Stimulated activated CD4-positive, alpha-beta T cell treated with anti-CD3 and anti-CD28 coated beads, TNF-alpha, amount 100 ng/mL, for 24 hours (primary cell): ENCODE measurements at places on chromosomes 6 and 20.
A peak's percentile ranks its signal among the peaks of the same experiment; 100 is the strongest.

DNA sequence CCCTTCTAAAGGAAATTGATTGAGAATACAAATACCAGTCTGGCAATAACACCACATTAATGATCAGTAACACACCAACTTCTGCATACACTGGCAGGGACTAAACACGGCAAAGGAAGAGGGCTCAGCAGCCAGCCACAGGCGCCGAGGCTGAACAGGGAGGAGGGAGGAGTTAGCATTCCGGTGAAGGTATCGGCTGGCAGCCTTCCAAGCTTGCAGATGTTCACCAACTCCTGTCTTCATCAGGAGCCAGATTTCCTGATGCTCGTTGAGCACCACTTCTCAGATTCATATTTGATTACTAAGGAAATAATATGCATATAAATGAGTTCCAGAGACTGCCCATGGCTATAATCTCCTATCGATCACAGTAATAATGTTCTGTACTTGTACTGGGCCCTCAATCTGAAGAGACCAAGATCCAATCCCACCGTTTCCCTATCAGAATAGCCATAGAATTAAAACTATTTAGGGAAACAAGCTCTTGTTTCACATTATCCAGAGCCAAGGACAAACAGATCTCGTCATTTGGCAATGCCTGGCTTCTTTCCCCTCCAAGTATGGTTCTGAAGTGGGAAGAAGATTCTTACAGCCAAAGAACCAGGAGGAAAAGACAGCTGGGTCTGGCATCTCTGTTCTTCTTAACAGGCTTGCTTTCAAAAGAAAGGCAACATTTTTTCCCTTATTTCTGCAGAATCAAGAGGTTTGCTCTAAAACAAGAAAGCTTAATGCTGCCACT is 42.2 kb downstream of the GFOD1 start:
- no peak for DNase-seq

DNA sequence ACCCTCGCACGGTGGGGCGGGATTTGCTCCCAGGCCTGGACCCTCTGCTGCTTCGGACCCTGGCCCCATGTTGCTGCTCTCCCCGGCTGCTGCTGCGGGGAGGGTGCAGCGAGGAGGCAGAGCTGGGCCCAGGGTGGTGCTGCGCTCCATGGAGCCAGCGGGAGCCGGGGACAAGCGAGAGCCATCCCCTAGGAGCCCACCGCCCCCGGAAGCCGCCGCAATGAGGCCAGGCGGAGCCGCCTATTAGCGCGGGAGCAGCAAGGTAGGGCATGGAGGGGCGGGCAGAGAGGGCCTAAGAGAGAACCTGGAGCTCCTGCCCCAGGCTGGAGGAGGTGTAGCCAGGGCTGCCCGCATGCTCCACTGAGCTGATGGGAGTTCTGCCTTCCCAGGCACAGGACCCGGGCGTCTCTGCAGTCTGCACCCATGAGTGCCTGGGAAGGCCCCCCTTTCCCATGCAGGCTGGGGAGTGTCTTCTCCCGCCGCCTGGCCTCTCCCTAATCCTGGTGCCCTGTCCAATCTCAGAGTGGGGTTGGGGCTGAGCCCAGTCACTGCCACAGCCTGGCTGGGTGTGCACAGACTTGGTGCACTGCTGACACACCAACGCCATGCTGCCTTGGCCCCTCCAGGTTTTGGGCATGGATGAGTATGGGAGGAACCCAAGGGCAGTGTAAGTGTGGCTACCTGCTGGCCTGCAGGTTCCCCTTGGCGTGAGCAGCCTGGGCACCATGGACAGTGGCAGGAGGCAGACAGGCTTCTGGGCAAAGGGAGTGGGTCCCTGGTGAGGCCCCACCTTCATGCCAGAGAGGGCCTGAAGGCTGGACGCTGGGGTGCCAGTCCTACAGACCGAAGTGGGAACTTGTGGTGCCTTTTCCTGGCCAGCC is 360.6 kb upstream of the MAP3K7 start:
- no peak for DNase-seq

GRCh38 chr6:109513571-109514071 is 30.6 kb upstream of the ZBTB24 start:
- DNase-seq = no peak

DNA sequence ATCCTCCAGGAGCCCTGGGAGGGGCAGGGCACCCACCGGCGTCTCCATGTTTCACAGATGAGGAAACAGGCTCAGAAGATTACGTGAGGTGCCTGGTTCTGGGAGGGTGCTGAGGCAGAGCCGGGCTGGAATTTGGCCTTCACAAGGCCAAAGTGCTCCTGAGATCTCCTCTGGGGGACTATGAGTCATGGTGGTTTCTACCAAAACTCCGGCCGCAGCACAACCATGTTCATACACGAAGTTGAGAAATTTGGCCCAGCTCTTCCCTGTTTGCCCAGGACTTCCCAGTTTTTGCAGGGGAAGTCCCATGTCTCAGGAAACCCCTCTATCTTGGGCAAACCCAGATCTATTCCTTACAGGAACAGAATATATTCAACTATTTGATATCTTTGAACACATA is 172.9 kb upstream of the CDYL start:
- no peak for DNase-seq

DNA sequence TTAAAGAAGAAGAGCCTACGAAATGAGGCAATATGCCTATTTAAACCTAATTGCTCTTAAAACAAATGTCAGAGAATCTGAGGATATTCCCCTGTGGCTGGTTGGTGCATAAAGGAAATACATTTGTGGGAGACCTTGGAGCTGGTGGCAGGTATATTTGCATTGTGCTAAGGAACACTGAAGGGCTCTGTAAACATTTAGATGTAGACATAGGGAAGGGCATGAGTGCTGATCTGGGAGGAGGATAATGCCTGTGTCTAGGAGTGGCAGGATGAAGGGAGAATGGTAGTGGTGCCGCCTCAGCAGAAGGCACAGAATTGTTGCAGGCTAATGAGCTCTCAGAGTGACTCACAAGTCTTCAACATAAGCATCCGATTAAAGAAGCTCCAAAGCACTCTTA is 85.8 kb downstream of the CD164 start:
- DNase-seq = no peak

DNA sequence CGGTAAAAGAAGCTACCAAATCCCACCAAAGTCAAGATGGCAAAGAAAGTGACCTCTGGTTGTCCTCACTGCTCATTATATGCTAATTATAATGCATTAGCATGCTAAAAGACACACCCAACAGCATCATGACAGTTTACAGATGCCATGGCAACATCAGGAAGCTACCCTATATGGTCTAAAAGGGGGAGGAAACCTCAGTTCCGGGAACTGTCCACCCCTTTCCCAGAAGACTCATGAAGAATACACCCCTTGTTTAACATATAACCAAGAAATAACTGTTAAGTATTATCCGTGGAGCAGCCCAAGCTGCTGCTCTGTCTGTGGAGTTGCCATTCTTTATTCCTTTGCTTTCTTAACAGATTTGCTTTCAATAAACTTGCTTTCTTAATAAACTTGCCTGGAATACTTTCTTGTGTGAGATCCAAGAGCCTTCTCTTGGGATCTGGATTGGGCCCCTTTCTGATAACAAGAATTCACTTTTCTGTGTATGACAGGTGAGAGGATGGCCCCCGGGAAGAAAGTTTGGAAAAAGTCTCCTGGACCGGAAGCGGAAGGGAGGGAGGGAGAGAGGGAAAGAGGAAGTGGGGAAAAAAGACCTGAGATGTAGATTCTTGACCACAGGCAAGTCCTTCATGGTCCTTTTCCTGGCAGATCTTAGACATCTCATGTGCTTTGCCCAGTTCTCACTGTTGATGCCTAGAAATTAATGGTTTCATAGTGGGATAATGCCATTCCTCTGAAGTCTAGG is 146.7 kb upstream of the ID4 start:
- DNase-seq = no peak

- DNase-seq = no peak
Measured at GRCh38 chr6:20559924-20560551, 25.8 kb downstream of the CDKAL1 start.

GRCh38 chr6:33412140-33413009 is 1.6 kb downstream of the PHF1 start:
- DNase-seq = no peak

GRCh38 chr20:60937585-60937984 is 314.5 kb upstream of the CDH4 start:
- no peak for DNase-seq

DNA sequence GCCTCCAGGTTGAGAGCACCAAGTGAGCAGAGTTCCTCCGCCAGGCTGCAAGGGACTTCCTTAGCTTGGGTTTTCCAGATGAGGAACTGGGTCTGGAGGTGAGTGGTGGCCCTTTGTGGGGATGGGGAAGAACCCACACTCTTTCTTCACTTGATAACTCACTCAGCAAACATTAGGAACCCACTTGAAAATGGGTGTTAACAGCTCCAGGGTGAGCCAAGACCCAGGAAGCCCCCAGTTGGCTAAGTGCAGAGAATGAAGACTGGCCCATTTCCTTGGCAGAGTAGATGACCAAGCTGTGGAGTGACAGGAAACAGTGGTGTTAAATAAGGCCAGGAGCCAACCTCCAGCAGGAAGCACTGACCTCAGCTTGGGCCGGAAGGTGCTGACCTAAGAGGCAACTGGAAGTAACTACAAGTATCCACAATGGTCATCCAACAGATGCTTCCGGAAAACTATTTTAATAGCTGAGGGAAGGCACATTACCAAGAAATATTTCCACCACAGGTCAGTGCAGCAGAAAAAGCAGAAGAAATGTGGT is 22.7 kb downstream of the MRPL14 start:
- DNase-seq = no peak

- no peak for DNase-seq
Measured at GRCh38 chr6:45655745-45656476, 278.2 kb upstream of the SUPT3H start.

DNA sequence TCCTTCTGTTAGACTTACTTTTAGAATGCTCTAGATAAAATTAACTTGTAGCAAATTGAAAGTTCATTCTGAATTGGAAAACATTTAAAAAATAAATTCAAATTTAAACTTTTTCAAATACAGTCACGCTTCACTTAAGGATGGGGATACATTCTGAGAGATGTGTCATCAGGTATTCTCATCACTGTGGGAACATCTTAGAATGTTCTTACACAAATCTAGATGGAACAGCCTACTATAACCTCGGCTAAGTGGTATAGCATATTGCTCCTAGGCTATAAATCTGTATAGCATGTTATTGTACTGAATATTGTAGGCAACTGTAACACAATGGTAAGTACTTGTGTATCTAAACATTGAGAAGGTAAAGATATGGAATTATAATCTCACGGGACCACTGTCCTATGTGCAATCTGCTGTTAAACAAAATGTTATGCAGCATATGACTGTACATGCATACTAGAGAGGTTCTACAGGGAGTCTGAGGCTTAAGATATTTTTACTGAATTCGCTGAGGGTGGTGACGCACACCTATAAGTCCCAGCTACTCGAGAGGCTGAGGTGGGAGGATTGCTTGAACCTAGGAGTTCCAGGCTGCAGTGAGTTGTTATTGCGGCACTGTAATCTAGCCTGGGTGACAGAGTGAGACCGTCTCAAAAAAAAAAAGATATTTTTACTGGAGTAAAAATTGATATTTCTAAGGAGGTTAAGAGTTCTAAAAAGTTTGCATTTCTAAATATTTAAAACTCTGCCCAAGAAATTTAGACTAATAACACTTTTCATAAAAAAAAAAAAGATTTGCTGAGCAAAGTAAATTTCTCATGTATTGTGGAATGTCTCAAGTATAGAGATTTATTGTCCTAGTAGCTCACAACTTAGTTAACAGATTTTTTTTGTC is 87.3 kb upstream of the TULP1 start:
- no peak for DNase-seq

DNA sequence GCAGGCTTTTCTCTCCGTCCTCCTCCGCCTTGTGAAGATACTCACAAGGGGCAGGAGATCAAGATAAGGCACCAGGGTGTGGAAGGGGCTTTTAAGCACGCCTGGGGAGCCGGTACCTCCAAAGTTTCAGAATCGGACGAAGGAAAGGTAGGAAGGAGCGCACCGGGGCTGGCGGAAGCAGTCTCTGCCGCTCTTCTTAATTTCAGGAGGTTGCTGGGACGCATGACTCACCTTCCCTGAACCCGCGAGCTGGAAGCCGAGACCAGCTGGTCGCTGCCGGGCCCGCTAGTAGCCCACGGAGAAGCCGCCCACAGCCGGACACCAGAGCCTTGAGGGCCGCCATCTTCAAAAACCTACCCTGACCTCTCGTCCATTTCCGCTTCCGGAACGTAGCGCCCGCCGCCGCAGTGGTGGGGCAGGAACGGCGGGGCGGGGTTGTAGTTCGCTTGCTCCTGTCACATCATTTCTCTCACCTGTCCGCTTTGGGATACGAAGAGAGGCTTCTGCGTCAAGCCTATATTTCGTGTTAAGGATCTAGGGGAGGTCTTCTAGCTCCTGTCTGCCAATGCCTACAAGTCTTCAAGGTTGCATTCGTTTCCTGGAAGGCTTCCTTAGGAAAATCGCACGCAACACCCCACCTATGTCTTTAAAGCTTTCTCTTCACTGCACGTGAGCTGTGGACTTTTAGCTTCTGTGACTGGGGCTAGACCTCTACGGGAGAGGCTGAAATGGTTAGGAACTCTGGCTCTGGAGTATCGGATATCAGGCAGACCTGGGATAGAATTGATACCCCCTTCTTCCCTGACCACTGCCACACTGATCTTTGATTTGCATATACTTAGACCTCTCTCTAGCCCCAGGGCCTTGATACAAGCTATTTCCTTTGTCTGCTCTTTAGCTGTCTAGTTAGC is at the start of gene MRPS18A:
TSS of gene MRPS18A (minus strand) at position 355 of the 911 bp plus-strand sequence. CDS start at position 343, 12 bp downstream.
- peak; percentile 65 for DNase-seq

- DNase-seq = no peak
Measured at GRCh38 chr6:106069478-106069877, 16.7 kb upstream of the PRDM1 start.

DNA sequence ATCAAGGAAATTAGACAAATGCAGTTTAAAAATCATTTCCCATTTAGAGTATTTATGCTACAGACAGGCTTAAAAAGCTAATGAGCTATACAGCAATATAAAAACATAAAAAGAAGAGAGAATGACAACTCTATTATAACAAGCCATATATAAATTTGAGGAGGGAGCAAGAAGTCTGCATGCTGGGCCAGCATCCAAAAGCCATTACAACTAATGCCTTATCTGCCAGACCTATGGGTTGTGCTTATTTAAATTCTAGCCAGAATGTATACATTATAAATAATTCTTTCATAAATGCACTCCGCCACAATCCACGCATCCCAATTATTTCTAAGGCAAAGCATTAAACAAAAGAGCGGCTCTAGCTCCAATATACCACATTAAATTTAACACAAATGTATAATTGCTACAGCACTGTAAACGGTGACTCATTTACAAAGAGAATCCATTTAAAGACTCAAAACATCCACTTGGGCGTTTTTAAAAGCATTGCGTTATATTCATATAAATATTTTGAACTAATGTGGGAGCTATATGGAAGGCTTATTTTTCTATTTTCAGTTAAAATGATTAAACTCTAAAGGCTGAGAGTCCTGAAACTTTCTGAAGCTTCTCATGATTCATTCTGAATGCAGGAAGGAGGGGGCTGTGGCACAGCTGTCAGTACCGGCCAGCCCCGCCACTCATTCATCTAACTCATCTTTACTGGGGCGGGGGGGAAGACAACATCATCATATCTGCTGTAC is 37.7 kb upstream of the RAB22A start:
- DNase-seq = peak; percentile 18

DNA sequence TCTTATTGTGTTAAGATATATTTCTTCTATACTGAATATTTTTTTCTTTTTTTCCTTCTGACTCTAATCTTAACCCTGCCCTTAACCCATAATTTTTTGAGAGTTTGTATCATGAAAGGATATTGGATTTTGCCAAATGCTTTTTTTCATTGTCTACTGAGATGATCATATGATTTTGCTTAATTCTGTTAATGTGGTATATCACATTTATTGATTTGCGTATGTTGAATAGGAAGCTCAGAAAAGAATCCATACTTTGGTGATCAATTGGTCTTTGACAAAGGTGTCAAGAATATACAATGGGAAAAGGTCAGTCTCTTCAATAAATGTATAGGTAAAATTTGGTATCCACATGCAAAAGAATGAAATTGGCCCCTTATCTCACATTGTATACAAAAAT is 588.8 kb upstream of the ADGRB3 start:
- no peak for DNase-seq
